Activated naive CD4-positive, alpha-beta T cell treated with anti-CD3 and anti-CD28 coated beads, Interleukin-2, amount 50 U/mL, for 72 hours (primary cell): ENCODE measurements at places on chromosomes 3 and 15. TPM values are rescaled to one million over a fixed set of nuclear protein-coding genes. Genes with fewer than 3 reads are reported as not detected.

GRCh38 chr3:54045061-54045815 is 77.1 kb upstream of the CACNA2D3 start:
- DNase-seq: no peak

DNA sequence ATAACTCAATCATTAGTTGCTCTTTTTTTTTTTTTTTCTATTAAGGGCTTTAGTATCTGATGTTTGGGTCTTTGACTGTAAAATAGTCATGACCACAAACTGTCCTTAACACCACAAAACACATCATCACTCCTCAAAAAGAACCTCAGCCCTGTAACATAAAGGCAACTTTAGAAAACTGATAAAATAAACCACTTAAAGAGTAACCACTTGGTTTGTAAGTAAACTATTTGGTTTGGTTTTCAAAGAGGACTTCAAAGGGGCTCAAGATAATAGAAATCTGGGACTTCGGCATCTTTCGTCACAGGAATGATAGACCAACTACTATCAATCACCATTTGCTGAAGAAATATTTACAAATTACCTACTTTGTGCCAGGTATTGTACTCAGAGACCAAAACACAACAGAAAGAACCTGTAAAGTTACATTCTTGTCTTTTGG is 167.8 kb downstream of the FOXP1 start:
- no peak for DNase-seq

DNA sequence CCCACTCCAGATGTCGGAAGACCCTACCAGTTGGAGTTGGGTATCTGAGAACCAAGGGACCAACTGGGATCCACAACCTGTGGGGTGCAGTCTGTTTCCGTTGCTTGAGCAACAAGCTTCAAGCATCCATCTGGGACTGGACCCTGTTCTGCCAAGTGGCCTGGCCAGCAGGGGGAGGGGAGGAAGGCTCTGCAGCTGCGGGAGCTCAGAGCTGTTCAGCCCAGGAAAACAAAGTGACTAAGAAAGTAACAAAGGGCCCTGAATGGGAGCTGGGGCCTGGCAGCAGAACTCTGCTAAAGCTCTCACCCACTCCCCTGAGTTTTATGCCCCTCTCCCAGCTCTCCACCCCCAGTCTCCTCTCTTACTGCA is 2.7 kb downstream of the TYRO3 start:
- DNase-seq: no peak

DNA sequence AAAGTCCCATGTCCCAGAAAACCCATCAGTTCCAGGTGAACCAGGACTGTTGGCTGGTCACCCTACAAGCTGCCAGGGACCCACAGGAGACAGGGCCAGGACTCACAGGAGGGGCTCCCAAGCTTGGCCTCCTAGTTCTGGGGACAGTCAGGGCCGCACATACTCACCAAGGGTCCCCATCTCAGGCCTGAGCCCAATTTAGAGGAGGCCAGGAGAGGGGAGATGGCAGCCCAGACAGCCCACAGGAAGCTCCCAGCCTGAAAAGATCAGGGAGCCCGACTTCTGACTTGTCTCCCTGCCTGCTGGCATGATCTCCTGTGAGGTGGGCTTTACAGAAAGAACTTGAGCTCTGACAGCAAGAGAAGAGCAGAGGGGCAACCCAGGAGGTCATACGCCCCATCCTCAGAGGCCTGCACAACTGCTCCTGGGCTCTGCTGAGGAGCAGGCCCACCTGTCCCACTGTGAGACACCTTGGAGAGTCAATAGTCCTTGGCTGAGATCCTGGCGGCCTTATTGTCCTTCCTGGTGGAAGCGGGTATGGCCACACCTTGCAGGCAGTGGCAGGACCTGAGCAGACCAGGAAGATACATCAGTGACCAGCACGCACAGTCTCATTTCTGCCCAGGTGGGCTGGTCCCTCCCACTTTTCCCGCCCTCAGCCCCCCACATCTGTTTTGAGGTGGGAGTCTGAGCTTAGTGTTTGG is 2.5 kb upstream of the ISLR start:
- DNase-seq: no peak

- no peak for DNase-seq
Observed at GRCh38 chr3:196974661-196975060, 6.0 kb upstream of the PIGZ start.

GRCh38 chr15:45136378-45136764 is 6.6 kb downstream of the DUOX1 start:
- peak; percentile 22 for DNase-seq

Gene ZBTB11
- total RNA-seq: 48.1 TPM

Gene TGM5
- 0.45 TPM for total RNA-seq

Gene RARB
- not detected for total RNA-seq

Gene SYNPR
- not detected for total RNA-seq

Gene MYRIP
- total RNA-seq: not detected

Gene SPATA12
- total RNA-seq: not detected

Gene CCDC9B
- total RNA-seq: 2.8 TPM
